ENCODE measurements at places on chromosomes 11 and 22. TPM values are rescaled to one million over a fixed set of nuclear protein-coding genes. Genes with fewer than 3 reads are reported as not detected.

GRCh38 chr11:35582033-35582432, 36.2 kb upstream of the FJX1 start:
- DNase-seq, result no peak

GRCh38 chr22:22467112-22467511, 41.4 kb downstream of the ZNF280B start:
- no peak for DNase-seq

GRCh38 chr11:40236526-40236925, 1222.9 kb downstream of the LRRC4C start:
- no peak for DNase-seq

DNA sequence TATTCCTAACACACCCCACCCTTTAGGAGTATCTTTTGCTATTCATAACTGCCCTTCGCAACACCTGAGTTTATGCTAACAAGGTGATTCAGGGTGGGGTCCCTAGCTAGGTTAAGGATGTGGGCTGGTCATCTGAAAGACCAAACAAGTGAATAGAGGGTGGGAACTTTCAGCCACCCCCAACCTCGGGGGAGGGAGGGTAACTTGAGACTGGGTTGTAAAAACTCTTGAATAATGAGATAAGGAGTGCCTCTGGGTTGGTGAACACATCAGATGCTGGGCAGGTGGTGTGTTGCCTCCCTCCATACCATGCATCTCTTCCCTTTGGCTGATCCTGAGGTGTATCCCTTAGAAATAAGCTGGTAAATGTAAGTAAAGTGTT, 111.5 kb downstream of the SWAP70 start:
- no peak for DNase-seq

GRCh38 chr11:35822815-35823495, 120.9 kb upstream of the LDLRAD3 start:
- DNase-seq, result no peak

- no peak for DNase-seq
These were observed 30.6 kb downstream of the ARVCF start for GRCh38 chr22:19986011-19986409.

DNA sequence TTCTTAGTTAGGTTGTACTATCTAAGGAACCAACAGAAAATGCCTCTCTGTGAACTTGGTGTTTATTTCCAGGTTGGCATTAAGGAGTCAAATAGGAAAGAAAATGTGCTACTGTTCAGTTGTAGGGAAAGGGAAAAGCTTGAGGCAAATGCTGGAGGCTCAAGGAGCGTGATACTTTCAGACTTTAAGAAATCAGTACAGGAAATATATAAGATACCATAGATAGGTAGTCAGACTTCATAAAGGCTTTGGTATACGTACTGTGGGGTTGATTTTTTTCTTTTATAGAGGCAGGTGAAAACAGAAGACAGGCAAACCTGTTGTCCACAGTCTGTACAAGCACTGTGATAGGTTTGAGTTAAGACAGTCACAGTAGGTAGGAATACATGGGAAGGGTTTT, 30.8 kb downstream of the EP300 start:
- no peak for DNase-seq

DNA sequence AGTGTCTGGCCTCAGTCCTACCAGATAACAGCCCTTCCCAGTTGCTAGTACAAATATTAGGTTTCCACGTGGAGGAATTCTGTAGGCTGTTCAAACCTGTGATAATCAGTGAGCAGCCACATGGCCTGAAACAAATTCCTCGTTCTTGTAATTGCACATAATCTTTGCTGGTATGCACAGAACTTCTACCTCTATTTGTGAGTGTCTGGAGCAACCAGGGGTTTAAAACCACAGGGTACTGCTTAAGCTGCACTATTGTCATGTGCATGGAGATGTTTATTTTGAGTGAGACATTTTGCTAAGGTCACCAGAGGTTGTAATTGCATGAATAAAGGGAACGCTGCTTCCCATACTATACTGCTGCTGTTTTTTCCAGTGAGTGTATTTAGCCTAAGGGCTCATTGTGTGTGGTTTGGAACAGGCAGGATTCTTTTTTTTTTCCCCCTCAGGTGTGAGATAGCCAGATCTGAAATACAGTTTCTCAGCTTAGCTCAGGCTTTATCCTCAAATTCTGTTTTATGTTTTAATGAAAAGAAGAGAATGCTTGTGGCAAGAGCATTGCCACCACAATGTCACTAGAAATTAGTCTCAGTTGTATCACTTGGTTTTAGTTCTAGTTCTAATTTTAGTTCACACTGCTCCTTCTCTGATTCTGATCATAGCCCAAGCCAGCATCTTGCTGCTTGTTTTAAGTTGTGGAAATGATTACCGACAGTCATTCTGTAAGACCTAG, 60.5 kb downstream of the CYB5R2 start:
- DNase-seq, result no peak

DNA sequence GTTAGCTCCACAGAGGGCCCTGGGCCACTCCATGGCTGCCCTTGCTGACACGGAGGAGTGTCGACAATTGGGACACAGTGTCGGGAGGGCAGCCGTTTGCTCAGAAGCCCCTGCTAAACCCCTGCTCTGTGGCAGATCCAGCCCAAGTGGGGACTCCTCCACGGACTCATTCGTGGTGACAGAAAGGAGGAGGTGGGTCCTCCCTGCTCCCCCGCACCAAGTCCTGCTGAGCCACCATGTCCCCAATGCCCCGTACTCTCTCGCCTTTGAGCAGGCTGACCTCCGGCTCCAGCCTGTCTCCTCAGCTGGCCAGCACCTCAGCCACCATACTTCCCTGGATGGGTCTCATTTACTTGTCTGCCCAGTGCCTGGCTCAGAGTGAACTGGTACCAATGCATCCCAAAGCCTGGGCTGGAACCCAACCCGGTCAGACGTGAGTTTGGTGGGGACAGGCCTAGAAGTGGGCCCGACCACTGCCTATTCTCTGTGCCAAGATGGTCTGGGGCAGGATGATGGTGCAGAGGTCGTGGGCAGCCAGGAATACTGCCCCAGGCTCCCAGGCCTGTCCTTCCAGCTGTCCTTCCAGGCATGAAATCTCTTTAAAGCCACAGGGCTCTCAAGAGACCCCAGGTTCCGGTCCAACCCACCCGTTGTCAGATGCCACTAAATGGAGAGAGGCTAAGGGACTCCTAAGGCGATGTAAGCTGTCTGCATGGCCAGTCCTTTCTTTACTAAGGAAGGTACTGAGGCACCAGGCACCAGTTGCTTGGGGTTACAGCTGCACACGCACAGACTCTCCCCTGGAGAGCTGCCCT, 4.3 kb downstream of the CBX6 start:
- no peak for DNase-seq

GRCh38 chr11:28228196-28228895, 120.2 kb downstream of the METTL15 start:
- DNase-seq, result no peak

- DNase-seq, result no peak
These were observed 147.5 kb downstream of the GRIK4 start for GRCh38 chr11:120659076-120659475.

DNA sequence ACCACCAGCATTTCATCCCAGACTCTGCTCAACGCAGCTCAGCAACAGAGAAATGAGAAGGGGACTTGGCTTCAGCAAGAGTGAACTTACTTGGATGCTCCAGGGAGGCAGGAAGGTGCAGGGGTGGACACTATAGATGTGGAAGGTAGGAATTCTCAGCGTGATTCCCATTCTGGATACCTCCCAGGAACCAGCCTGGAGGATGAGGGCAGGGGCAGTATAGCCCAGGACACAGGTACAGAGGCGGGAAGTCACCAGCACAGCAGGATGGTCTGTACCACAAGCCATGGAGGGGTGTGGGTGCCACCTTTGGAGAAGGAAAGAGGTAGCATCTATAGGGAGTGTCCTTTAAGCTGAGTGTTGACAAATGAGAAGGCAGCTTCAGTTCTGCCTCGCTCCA, 1275.2 kb downstream of the TBC1D22A start:
- no peak for DNase-seq

DNA sequence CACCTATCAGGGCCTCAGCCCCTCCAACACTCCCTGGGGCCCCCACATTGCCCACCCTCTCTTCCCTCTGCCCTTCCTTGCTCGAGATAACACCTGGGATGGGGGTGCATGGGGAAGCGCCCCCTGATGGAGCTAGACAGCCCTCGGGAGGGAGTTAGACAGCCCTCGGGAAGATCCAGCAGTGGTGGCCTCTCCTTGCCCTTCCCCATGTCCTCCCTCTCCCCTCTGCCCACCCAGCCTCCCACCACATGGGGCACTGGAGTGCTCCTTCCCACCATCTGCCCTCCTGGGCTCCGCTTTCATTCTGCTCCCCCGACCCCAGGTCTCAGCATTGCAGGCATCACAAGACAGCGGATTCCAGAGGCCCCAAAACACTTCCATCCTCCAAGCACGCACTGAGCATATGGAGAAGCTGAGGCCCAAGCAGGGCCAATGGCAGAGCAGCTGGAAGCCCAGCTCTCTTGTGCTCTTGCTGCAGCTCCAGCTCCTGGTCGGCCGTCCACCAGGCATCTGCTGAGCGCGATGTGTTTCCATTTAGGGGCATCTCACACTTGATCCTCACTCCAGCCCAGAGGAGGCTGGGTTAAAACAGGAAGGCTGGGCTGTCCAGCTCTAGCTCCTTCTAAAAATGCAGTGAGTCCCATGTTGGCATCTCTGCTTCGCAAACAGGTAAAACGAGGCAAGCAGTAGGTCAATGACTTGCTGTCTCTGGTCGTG, 65.6 kb downstream of the IGLL1 start:
- DNase-seq, result no peak

GRCh38 chr22:47573141-47573540, 810.7 kb downstream of the TBC1D22A start:
- DNase-seq, result no peak

DNA sequence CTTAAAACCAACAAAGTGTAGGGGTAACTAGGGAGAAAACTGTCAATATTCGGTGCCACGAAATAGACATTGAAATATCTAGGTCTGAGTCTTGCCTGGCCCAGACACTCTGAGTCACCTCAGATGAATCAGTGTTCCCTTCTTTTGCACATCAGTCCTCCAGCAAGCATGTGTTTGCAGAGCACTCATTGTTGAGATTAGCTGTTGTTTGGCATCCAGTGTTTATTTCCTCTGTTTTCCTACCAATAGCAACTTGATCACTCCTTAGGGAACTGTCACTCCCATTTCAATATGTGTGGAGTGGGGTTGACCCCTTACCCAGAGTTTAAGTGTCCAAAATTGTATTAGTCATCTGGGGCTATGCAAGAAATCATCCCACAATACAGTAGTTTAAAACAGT, 4.7 kb upstream of the ASCC2 start:
- peak; percentile 74 for DNase-seq

GRCh38 chr11:31560842-31561476, 51.4 kb downstream of the ELP4 start:
- DNase-seq, result no peak

GRCh38 chr11:128901653-128902514, 10.7 kb downstream of the KCNJ5 start:
- DNase-seq, result no peak

DNA sequence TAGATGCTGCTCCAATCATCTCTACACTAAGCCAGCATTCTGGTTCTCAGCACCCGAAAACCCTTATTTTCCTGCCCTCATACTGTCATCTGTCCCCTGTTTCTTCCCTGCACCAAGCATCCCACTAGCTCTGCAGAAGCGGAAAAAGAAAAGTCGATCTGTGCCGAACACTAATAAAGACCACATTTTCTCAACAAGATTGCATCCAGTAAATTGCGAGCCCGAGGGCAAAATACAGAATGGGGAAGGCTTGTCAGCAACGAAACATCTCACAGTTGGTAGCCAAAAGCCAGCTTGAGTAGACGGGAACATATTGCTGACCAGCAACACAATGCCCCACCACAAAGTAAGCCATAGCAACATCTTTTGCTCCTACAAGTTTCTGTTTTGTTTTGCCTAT, 227.4 kb downstream of the CADM1 start:
- no peak for DNase-seq

The SYT13 gene
- polyA plus RNA-seq, result 0.30 TPM

The C22orf15 gene
- 0.33 TPM for polyA plus RNA-seq

The CBLIF gene
- polyA plus RNA-seq, result not detected

The OR6A2 gene
- polyA plus RNA-seq, result not detected

The MMP27 gene
- not detected for polyA plus RNA-seq

The PGR gene
- polyA plus RNA-seq, result not detected

The MEI1 gene
- polyA plus RNA-seq, result 0.68 TPM

The ZMAT5 gene
- polyA plus RNA-seq, result 18.0 TPM

The SGSM1 gene
- polyA plus RNA-seq, result 0.09 TPM

Measured in forelimb muscle (tissue), 1 donor.